ENCODE measurements at places on chromosomes 11 and 22.

GRCh38 chr11:109680127-109680526 lies 258.1 kb downstream of the C11orf87 start:
- DNase-seq: no peak

DNA sequence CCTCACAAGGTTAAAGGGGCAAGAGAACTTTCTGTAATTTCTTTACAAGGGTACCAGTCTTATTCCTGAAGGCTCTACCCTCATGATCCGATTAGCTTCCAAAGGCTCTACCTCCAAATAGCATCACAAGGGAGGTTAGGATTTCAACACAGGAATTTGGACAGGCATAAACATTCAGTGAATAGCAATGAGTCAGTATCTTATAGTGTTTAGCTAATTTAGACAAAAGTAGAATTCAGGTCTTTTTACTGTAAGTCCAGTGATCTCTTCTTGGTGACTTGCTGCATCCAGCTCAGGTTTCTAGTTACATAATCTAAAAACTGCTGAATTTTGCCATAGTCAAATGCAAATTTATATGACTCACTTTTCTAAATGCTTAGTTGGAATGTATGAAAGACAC lies 1995.6 kb upstream of the RAG2 start:
- no peak for DNase-seq

GRCh38 chr22:40328546-40329456 lies 17.5 kb upstream of the ADSL start:
- no peak for DNase-seq

GRCh38 chr22:24706054-24706453 lies 68.5 kb downstream of the PIWIL3 start:
- DNase-seq: no peak

GRCh38 chr11:35150454-35150853 lies 11.5 kb downstream of the CD44 start:
- no peak for DNase-seq

DNA sequence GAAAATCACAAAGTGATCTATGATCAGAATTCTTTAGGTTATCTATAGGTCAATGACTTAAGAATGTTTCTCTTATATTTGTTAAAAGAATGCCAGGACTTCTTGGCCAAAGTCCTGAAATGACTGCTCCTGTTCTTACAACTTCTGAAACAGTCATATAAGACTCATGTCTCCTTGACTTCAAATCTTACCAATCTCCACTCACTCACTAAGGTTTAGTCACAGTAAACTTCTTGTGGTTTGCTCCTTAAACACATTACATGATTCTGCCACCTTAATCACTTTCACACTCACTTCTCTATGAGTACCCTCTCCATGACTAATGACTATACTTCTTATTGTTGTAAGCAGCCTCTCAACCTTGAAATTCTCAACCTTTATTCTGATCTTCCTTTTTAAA lies 648.7 kb upstream of the CCDC179 start:
- no peak for DNase-seq

DNA sequence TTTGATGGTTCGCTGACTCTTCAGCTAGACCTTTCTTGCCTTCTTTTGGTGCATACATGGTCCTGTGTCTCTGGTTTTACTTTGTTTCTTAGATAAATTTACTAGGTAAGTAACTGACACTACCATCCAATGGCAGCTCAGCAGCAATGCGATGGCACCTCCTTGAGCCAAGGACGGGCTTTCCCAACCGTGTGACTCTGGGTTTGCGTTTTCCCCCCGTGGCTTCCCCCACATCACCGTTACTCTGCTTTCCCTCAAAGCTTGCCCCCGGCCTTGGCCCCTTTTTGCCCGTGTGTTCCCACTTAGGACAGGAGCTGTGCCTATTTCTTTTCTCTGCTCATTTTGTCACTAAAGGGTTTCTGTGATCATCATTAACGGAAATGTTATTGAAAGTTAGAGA lies 41.5 kb downstream of the TBC1D22A start:
- DNase-seq: no peak

DNA sequence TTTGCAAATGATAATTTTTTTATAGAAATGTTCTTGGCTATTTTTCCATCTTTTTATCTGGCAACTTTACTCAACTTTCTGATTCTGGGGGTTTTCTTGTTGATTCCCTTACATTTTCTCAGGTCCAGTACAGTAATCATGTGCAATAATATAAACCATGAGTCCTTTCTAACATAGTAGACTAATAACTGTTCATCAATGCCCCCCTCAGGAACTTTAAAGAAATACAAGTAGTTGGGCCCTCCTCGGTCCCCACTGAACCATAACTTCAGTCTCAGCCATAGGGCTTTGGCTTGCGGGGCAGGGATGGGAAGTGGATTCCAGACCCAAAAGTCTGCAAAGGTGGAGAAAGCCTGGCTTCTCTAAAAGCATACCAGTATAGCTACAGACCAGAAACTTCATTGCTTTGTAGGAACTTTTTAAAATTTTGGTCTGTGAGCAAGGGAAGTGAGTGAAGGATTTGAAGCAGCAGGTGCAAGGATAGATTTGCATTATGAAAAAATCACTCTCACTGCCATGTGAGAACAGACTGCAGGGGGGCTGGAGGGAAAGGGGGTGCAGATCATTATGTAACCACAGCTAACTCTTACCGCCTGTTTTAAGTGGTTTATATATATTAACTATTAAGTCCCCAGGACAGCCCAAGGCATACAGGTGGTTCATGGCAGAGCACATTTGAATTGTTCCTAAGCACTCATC lies 10.4 kb upstream of the TUB start:
- no peak for DNase-seq

- no peak for DNase-seq
Observed at GRCh38 chr11:895331-896110, 15.1 kb downstream of the CHID1 start.

GRCh38 chr11:45982656-45983470 lies 60.4 kb downstream of the LARGE2 start:
- DNase-seq: no peak

- peak; percentile 40 for DNase-seq
Observed at GRCh38 chr11:134331354-134332188, at the start of gene GLB1L2. TSS of gene GLB1L2 (plus strand) at chr11:134331988. CDS start at chr11:134332062, 74 bp downstream.

DNA sequence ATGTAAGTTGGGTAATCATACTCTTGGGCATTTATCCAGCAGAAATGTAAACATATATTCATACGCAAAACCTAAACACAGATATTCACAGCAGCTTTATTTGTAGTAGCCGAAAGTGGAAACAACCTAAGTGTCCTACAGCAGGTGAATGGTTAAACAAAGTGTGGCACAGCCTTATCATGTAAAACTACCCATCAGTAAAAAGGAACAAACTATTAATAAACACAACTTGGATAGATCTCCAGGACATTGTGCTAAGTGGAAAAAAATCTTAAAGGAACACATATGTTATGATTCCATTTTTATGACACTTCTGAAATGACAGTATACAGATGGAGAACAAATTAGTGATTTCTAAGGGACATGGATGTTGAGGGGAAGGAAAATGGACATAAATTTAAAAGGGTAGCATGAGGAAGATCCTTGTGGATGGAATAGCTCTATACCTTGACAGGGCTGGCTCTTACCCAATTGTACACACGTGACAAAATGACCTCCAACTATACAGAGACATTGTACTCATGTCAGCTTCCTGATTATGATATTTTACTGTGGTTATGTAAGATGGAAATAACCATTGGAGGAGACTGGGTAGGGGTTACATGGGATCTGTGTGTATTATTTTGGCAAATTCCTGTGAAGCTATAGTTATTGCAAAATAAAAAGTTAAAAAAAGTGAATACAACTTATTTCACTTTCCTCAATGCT lies 15.4 kb downstream of the ANO5 start:
- no peak for DNase-seq

DNA sequence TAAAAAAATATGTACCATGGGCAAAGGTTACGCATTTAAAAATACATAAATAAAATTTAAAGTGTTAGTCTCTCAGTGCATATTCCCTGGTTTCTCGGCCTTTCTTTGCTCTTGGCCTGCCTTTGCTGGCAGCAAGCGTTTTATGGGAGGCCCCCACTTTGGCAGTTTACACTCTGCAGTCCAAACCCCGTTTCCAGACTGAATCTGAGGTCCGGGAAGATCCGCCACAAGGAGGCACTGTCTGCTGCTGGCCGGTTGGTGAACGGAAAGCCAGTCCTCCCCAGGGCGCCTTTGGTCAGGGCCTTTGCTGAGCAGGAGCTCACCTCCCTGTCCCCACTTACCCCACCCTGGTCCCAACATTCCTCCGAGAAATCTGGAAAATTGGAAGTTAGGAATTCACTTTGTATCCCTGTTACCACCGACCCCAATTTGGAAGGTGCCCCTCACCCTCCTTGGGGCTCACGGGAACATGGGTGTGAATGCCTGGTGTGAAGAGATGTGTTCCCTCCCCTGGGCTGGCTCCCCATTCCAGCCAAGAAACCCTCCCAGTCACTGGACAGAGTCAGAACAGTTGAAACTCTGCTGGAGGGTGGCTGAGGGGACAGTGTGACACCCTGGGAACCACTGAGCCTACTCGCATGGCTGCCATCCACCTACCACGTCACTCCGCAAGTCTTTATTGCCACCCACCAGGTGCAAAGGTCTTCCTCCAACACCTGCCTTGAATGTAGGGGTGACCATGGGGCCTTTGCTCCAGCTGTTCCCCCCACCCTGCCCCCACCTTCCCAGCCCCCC lies 9.4 kb upstream of the SF1 start:
- no peak for DNase-seq

- DNase-seq: no peak
Observed at GRCh38 chr11:93510196-93510873, 32.9 kb downstream of the SMCO4 start.

- no peak for DNase-seq
Observed at GRCh38 chr22:35219012-35219411, 38.3 kb upstream of the HMGXB4 start.

- no peak for DNase-seq
Observed at GRCh38 chr11:126129727-126130671, 67.3 kb upstream of the CDON start.

DNA sequence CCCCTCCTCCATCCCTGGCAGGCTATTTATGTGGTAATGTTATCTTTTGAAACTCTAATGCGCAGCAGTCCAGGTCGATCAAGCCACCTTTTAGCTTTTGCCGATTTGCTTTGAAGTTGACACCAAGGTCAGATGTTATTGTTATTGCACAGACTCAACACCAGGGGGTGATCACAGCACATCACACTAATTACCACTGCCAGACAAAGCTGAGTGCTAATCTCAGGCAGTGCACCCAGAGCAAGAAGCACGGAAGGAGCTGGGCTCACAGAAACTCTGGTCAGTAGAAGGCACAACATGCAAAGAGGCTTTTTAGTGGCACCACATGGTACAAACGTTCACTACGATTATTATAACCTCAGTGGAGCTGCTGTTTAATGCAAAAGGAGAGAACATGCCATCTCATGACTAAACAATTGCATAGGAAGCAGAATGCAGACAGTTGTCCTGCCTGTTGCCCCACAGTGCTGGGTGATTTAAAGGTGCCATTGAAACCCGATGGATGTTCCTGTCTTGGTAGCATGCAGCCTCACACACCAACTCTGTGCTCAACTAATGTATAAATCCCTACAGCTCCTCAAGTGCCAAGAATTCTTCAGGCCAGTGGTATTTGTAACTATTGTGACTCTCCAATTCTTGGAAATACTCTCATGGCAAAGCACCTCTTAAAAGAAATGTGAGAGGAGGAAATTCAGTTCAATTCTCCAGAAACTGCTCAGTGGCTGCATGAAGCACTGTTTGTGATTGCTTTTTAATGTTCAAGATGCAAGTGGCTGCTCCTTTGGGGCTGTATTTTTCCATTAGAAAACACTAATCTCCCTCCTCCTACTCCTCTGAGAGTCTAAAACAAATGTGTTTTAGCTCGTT lies 353.9 kb upstream of the DDI1 start:
- DNase-seq: peak; percentile 19

DNA sequence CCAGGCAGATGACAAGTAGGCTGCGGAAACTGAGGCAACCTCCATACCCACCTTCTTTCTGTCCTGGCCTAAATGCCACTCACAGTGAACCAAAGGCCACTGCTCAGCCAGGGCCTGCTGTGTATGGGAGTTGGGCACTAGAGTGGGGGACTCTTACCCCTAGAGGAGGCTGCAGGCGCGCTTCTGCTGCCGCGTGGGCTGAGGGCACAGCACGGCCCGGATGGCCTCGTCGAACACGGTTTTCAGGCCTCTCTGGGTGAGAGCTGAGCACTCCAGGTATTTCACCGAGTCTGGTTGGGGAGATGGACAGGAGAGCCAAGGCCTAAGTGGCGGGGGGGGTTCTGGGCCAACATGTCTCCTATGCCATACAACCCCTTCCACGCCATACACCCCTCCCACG lies 14.2 kb upstream of the SSTR3 start:
- DNase-seq: no peak

- no peak for DNase-seq
Observed at GRCh38 chr22:39721206-39722031, 150.9 kb downstream of the CACNA1I start.

GRCh38 chr11:116539836-116540418 lies 232.9 kb downstream of the BUD13 start:
- DNase-seq: no peak

- no peak for DNase-seq
Observed at GRCh38 chr11:63520606-63521170, 14.8 kb downstream of the LGALS12 start.

DNA sequence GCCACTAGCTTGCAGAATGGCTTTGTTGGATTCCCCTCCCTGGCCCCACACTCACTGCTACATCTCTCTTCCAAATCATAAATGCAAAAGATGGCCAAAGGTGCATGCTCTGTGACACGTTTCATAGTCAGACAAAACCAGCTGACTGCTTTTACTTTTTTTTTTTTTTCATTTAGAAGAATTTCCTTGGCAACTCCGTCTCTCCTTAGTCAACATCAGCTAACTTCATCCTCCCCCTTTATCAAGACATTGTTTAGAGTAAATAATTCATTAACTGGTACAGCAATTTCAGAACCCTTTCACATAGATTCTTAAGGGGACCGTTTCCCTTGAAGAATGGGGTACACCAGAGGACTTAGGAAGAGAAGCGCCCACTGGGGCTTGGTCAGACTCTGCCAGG lies 16.0 kb downstream of the KCNQ1OT1 start:
- no peak for DNase-seq

DNA sequence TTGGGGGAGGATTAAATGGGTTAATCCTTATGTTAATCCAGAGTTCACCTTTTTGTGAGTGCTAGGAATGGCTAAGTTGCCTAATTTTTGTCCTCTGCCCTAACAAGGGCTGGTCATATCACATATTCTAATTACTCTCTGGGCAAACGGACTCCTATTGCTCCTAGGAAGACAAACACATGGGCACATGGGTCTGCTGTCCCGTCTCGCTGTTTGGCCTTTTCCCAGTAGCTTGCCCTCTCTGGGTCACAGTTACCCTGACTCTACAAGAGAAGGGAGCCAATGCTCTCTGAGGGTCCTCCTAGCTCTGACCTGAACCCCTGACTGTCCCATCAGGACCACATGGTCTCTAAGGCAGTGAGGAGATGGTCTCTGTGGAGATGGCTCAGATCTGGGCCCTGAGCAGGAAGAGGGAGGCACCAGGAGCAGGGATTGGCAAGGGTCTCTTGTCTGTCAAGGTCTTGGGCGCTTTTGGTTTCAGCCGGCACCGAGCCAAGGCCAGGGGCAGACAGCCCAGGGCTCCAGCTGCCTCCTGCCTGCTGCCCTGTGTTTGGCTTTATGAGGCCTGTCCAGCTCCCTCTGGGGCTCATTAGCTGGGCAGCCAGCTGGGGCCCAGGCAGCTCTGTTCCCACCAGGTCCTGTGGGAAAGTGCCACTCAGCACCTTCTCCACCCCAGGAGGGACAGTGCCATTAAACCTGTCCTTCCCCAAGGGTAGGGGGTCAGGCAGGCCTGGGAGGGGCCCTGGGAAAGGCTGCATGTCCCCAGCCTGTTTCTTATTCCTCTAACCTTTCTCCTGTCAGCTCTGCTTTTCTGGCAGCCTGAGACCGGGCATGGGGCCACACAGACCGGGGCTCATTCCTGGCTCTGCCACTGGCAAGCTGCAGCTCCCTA lies 559.9 kb downstream of the MN1 start:
- DNase-seq: no peak

- DNase-seq: no peak
Observed at GRCh38 chr11:121950160-121950559, 165.9 kb downstream of the BLID start.

All from NCI-H1417 treated with DMSO at 0.1 percent for 48 hours (cell line).